ENCODE measurements at places on chromosomes 3 and 15.

DNA sequence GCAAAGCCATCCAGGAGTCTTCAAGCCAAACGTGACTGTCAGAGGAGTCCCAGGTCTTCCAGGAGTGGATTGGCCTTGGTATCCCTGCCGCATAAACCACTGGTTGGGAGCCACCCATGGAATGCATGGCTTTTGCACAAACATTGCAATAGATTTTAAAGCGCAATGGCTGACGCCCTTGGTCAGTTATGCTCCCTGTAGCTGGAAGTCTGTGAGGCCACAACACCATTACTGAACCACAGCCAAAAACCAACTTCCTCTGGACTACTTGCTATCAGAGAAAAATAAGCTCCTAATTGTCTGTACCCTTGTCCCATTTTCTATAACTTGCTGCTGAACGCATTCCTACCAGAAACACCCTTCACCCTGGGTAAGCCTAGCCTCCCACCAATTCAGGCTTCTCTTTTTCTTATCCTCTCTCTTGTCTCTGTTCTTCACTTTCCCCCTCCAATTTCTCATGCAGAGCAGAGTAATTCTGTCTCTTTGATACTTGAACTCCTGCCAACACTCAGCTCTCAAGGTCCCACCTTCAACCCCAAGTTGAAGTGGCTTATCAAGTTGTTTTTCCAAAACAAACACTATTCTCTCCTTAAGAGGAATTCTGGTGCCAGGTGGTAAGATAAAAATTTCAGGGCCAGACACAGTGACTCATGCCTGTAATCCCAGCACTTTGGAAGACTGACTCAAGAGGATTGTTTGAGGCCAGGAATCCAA lies 176.4 kb upstream of the UBE2E1 start:
- DNase-seq: no peak

- peak; percentile 40 for DNase-seq
Observed at GRCh38 chr3:16516695-16517481, 3.4 kb upstream of the RFTN1 start.

DNA sequence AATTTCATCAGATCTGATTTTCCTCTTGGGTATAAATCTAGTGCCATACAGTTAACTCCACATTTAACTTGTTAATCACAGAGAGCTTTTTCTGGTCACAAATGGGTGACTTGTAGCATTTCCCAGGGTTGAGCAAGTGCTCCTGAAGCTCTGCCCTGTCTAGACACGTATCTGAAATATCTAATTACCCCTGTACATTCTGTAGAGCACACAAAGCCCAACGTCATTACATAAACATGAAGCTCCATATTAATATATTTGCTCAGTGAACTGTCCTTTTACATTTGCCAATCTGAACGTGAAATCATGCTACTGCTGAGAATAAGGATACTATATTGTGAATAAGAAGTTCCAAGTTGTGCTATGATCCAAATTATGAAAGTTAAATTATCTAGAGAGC lies 49.0 kb downstream of the THBS1 start:
- no peak for DNase-seq

DNA sequence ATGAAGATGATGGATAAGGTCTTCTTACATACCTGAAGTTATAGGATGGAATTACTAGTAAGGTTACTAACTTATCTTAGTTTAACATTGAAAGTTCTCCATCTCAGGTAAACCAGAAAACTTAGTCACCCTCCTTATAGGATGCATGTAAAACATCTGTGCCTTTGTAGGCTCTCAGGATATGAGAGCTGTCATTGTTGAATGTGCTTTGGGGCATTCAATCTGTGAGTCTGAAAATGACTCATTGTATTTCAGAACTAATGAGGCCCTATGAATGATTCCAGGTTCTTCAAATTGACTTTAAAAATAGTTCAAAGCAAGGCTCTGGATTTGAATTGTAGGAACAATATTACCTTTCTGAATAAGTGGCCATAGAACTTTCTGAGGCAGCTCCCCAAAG lies 237.7 kb upstream of the AZI2 start:
- DNase-seq: no peak

DNA sequence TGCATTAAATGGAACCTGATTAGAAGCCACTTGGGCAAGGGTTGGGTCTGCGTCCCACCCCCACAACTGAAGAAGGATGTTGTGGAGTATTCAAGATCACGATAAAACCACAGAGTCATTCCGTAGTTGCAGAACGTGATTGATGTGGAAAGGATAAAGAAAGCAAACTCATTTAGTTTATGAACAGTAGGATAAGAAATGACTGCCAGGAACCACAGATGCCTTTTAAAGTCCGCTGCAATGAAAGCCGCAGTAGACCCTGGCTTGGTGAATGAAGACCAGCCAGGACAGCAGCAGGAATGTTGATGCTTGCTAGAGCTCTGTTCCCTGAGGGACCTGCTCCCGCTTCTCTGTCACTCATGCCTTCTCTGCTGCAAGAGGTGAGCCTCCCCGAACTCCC lies 111.5 kb downstream of the GABRG3 start:
- DNase-seq: no peak

- DNase-seq: no peak
Observed at GRCh38 chr3:77086408-77086807, 46.5 kb downstream of the ROBO2 start.

GRCh38 chr3:154507727-154508126 lies 77.7 kb upstream of the GPR149 start:
- no peak for DNase-seq

DNA sequence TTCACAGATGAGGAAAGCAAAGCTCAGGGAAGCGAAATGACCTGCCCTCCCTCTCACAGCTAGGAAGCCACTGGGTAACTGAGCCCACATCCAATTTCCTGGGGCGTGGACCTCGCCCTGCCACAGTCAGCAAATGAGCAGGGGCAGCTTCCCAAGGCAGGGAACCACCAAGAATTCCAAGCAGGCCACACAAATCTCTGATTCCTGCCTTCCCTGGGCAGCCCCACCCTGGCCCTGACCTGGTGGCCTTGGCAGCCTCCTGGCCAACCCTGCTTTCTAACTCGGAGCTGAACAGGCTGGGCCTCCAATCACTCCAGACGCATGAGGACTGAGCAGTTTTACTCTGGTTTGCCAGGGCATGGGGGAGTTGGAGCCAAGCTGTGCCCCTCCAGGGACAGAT lies 203.7 kb upstream of the TLE3 start:
- DNase-seq: no peak

- no peak for DNase-seq
Observed at GRCh38 chr3:128801779-128802380, 75.9 kb downstream of the RAB7A start.

GRCh38 chr15:23397779-23398178 lies 43.2 kb downstream of the GOLGA8S start:
- DNase-seq: no peak

- DNase-seq: no peak
Observed at GRCh38 chr3:176513604-176514003, 683.7 kb downstream of the TBL1XR1 start.

DNA sequence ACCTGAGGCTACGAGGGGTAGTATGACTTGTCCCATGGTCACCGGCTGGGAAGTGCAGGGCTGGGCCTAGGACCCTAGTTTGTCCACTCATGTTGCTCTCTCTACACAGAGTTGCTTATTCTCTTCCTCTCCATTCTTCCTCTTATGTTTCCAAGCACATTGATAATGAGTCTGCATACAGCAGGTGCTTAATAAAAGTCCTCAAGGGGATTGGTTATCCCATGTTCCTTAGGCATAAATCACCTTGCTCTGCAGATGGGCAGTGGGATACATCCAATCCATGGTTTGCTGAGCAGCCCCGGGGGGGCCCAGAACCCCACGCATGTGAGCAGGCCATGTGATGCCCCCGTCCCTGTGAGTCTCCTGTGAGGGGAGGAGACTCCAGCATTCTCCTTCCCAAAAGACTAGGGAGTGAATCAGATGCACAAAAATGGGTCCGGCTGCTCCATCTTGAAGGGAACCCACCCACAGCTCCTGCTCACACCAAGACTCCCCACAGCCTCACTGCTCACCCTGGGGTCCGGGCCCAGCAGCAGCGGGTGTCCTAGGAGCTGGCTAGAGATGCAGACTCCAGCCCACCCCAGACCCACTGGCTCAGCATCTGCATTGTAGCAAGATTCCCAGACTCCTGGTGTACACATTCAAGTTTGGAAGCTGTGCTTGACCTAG lies 139.9 kb downstream of the NUP210 start:
- no peak for DNase-seq

- peak; percentile 25 for DNase-seq
Observed at GRCh38 chr3:127652246-127652995, 20.3 kb upstream of the ABTB1 start.
